ENCODE measurements at places on chromosomes 6 and 20. TPM values are rescaled to one million over a fixed set of nuclear protein-coding genes. Genes with fewer than 3 reads are reported as not detected.

The RUNX2 gene
- 7.2 TPM for total RNA-seq

The TMEM74B gene
- 4.3 TPM for total RNA-seq

The NR2E1 gene
- total RNA-seq, result not detected

The GHRH gene
- total RNA-seq, result not detected

The GABRR1 gene
- total RNA-seq, result not detected

The LY6G5B gene
- total RNA-seq, result 12.7 TPM

The TLDC2 gene
- total RNA-seq, result not detected

The ATP9A gene
- total RNA-seq, result 50.8 TPM

The NTSR1 gene
- not detected for total RNA-seq

The PCIF1 gene
- total RNA-seq, result 30.8 TPM

The BMP6 gene
- total RNA-seq, result 6.2 TPM

The ZGPAT gene
- total RNA-seq, result 24.9 TPM

The CST1 gene
- not detected for total RNA-seq

The C6orf132 gene
- total RNA-seq, result 20.2 TPM

The CTAGE9 gene
- total RNA-seq, result not detected

The GGTLC1 gene
- total RNA-seq, result not detected

The ZBTB12 gene
- total RNA-seq, result 1.9 TPM

The USP49 gene
- 4.9 TPM for total RNA-seq

The PGM3 gene
- total RNA-seq, result 41.0 TPM

The HELZ2 gene
- 9.9 TPM for total RNA-seq
